Mesangial cell (primary cell): ENCODE measurements at places on chromosomes 2 and 18. TPM values are rescaled to one million over a fixed set of nuclear protein-coding genes. Genes with fewer than 3 reads are reported as not detected.

The IER3IP1 gene
- 5.7 and 10.4 TPM in 2 replicates for total RNA-seq

The SPDYA gene
- not detected in 2 replicates for total RNA-seq

The GAREM2 gene
- total RNA-seq, result 2.3 and 3.0 TPM in 2 replicates

The CCDC74A gene
- 22.3 and 65.8 TPM in 2 replicates for total RNA-seq

The METTL8 gene
- total RNA-seq, result 5.3 and 17.6 TPM in 2 replicates

The TFCP2L1 gene
- 0.33 and 4.1 TPM in 2 replicates for total RNA-seq

The NTSR2 gene
- total RNA-seq, result not detected in 2 replicates

The ACSL3 gene
- total RNA-seq, result 58.8 and 110 TPM in 2 replicates
